ENCODE measurements at places on chromosomes 3 and 15.

DNA sequence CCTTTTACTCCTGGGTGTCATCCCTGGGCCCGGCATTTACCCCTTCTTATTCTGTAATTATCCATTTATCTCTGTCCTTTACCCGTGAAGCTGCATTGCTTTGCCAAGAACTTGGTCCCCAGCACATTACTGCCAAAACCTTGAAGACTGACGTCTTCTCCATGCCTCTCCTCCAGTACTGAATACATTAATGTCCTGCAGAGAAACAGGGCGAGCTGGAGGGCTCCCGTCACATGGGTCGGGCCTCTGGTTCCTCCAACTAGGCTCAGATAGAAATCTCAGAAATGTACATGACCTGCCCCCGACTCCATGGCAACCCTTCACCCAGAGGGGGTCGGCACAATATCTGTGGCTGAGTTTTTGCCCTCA is 445 bp downstream of the EFCAB12 start:
- DNase-seq, result no peak

GRCh38 chr3:47092090-47092489 is 71.8 kb downstream of the SETD2 start:
- no peak for DNase-seq

GRCh38 chr15:48451736-48452135 is 120.5 kb downstream of the DUT start:
- DNase-seq, result no peak

DNA sequence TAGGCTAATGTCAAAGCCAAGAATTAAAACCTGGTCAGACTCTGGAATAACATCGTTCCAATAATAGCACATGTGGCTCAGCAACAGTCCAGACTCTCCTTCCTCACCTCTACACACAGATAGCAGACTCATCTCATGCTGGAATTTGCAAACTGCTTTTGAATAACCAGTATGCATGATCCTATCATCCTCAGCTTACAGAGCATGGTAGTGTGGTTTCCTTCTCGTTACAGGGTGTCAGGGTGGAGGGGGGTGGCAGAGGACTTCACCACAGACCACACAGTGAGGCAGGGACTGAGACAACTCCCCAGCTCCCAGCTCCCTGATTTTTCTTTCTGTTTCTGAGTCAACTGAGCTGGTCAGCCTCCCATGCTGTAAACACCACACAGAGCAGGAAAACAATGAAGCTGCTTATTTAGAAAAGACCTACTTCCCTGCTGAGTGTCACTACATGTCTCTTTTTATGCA is 101.6 kb downstream of the RPL22L1 start:
- DNase-seq, result no peak

DNA sequence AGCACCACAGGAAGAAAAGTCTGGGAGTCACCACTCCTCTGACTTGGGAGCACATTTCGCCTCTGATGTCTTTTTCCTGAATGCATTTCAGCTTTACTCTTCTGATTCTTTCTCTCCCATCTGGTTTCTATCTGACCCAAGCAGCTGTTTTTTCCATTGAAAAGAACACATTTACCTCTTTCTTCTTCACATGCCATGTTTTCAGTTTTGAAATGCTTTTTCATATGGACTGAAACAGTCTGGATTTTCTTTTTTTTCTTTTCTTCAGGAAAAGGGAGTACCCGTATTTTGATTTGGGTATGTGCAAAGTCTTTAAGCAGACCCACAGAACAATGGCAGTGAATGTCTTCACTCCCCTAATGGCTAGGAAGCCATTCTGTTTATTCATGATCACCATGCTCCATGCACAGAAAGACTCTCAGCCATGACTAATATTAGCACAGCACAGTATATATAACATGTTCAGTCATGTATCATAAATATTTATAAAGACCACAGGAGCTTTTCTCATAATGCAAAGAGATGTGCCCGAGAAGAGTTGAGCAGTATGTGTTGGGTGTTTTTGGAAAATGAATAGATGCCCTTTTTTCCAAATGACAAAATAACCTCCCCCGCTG is 82.7 kb upstream of the LRIG1 start:
- DNase-seq, result no peak

DNA sequence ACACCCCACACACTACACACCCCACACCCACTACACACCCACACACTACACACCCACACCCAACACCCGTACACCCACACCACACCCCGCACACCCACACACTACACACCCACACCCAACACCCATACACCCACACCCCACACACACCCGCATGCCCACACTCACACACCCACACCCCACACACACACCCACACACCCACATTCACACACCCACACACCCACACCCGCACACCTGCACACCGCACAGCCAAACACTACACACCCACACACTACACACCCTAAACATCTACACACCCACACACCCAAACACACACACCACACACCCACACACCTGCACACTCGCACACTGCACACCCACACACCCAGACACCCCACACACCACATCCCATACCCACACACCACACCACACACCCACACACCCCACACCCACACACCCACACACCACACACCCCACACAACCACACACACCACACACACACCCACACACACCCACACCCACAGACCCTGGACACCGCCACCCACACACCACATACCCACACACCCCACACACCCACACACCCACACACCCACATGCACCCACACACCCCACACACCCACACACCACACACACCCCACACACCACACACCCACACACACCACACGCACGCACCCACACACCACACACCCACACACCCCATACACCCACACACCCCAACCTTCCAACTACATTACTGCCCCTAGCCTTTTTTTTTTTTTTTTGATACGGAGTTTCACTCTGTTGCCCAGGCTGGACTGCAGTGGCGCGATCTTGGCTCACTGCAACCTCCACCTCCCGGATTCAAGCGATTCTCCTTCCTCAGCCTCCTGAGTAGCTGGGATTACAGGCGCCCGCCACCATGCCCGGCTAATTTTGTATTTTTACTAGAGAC is 16.9 kb downstream of the CEP19 start:
- DNase-seq, result no peak

GRCh38 chr3:117600112-117600511 is 890.5 kb downstream of the TUSC7 start:
- no peak for DNase-seq

DNA sequence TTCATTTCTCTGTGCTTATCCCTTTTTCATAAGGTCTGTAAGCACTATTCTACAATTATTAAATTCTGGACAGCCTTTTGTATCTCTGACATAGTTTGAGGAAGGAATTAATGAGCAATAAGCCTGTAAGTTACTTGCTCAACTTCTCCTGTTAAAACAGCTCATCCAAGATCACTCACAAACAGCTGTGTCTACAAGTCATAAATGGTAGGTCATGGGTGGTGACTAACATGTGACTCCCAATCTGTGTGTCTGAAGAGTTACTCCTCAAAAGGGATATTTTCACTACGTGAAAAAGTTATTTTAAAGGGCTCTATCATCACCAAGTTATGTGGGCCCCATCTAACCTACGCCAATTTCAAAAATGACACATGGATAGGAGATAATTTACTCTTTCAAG is 145.2 kb upstream of the CBLB start:
- no peak for DNase-seq

DNA sequence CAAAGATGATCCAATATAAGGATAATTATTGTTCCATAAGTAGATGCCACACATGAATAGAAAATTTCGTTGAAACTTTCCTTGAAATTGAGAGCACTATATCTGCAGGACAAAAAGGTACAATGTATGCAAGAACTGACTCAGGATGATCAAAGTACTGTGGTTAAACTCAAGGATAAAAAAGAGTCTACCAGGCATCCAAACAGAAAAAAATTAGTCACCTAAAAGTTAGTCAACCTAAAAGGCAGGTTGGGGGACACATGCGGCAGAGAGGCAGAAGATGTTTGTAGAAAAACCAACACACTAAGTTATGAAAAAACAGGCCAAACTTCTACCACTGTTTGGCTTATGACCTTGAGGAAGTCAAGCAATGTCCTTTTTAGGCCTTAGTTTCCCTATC is 68.7 kb downstream of the GSK3B start:
- no peak for DNase-seq

- no peak for DNase-seq
Measured at GRCh38 chr15:88185584-88185983, 71.0 kb downstream of the NTRK3 start.

DNA sequence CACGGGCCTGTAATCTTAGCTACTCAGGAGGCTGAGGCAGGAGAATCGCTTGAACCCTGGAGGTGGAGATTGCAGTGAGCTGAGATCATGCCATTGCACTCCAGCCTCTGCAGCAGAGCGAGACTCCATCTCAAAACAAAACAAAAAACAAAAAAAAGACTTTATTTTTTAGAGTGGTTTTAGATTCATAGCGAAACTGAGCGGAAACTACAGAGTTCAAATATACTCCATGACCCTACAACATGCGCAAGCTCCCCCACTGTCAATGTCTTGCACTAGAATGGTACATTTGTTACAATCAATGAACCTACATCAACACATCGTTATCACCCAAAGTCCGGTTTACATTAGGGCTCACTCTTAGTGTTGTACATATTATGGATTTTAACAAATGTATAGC is 2.2 kb upstream of the CRTAP start:
- no peak for DNase-seq

GRCh38 chr3:115912372-115912771 is 289.1 kb downstream of the GAP43 start:
- DNase-seq, result no peak

DNA sequence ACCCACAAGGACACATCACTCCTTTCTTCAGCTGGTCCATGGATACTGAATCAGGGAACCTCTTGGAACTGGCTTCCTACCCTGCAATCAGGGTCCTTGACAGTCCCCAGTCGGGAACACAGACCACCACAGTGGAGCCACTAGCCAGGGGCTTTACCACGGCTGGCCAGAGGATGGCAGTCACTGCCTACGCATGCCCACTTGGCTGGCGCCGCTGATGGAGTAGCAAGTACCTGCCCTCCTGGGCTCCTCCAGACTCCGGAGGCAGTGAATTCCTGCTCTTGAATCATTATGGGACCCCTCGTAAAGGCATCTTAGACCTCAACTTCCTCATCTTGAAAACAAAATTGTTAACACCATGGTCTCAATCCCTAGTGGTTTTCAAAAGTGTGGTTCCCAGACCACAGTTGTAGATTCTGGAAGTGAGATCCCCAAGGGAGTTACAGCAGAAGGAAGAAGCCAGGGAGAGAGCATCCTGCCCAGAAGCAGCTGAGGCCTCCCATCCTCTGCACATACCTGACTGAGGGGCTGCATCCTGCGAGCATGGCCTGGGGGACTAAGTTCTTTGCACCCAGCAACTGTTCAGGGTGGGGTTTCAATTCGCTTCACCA is 9.1 kb upstream of the SKIC8 start:
- DNase-seq, result peak; percentile 60

GRCh38 chr3:196339493-196340254 is 1.5 kb upstream of the TM4SF19 start:
- no peak for DNase-seq

DNA sequence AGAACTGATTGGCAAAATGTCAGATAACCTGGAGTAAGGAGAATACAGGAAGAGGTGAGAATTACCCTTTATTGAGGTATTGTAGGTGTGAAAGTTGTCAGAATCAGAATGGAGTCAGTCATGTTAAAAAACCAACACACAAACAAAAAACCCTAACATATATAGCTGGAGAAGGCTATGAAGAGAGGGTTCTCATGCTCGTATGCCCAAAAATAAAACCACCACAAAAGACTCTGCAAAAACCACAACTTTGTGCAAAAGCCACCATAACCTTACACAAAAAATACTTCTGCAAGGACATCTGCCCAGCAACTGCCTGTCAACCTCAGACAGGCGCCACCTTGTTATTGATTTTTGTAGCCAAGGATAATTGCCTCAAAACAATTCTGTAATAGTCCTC is 136.0 kb downstream of the CD47 start:
- DNase-seq, result no peak

DNA sequence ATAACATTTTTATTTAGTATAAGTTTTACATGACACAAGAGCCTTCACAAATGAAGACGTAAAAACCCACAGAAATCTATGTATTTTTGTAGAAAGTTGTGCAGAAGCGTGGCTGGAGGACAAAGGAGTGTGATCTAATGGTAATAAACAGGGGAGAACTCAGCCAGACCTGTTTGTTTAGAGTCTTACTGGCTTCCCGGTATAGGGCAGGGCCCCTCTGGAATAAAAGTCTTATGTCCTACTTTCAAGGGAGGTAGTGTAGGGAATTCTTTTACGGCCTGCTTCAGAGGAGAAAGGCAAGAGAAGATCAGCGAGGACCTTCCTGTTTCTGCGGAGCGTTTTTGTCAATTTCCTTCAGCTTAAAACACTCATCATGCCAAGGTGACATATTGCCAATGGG is 103.6 kb downstream of the TGFBR2 start:
- DNase-seq, result no peak

- peak; percentile 38 for DNase-seq
Measured at GRCh38 chr15:69299943-69300588, 1.4 kb downstream of the PAQR5 start.

- DNase-seq, result peak; percentile 68
Measured at GRCh38 chr3:58059349-58060321, 51.4 kb downstream of the FLNB start.

GRCh38 chr3:11556851-11557644 is 86.7 kb downstream of the VGLL4 start:
- no peak for DNase-seq

DNA sequence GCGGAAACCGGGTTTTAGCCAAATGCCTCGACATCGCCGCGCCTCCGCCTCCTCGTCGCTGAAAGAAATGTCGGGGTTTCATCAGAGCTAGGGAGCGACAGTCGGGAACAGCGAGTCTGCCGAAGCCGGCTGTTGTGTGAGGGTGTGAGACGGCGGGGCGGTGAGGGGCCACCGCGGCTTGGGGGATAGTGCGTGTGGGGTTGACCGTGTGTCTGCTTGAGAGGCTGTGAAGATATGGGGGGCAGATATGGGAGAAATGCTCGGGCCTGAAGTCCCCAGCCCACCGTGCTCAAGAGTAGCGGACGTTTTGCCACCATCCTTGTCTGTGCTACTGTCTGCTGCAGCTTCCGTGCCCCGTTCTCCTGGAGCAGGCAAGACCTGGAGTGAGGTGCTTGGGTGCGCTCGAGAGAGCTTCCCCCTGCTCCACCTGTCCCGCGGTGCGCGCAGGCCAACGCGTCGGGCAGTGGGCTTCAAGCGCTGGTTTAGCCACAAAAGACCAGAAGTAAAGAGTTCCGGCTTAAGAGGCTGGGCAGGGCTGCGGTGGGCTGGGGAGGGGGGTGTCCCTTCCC is 716 bp upstream of the ISLR2 start:
- peak; percentile 64 for DNase-seq

DNA sequence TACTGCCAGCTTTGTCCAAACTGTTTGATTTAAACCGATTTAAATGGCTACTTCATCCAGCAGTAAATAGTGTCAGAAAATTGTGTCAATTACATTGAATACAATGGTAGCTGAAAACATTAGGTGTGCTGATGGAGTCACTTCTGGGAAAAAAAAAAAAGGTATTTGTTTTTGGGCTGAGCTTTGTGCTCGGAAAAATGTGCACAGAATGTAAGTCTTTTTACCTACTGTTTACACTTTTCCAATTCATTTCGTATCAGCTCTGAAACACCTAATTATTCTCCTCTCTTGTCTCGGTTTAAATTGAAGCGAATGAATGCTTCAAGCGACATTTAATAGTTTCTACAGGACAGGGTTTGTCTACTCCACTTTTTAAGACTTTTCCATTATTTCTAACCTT is 1078.4 kb downstream of the ROBO1 start:
- DNase-seq, result no peak

GRCh38 chr3:32540899-32541298 is 29.8 kb downstream of the DYNC1LI1 start:
- DNase-seq, result no peak

- DNase-seq, result no peak
Measured at GRCh38 chr3:166900866-166901577, 479.1 kb downstream of the ZBBX start.

All from right kidney (tissue), 9 donors.